ENCODE measurements at places on chromosomes 13 and 19.
A peak's percentile ranks its signal among the peaks of the same experiment; 100 is the strongest.

DNA sequence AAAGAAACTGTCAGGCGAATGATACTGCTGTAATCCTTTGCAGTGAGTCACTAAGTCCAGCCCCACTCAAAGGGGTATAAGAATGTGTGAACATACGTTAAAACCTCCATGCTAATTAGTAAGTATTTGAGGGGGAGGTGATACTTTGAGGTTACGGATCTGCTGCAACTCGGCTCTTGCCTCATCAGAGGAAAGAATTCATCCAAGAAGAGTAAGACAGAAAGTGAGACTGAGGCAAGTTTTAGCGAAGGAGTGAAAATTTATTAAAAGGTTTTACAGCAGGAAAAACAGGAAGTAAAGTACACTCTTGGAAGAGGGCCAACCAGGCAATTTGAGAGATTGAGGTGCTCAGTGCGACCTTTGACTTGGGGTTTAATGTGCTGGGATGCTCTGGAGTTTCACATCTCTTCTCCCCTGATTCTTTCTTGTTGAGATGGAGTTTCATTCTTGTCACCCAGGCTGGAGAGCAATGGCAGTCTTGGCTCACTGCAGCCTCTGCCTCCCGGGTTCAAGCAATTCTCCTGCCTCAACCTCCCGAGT lies 9.8 kb downstream of the CLEC4M start:
- no peak for DNase-seq

- DNase-seq: no peak
Observed at GRCh38 chr19:47511681-47512080, 3.2 kb downstream of the NAPA start.

DNA sequence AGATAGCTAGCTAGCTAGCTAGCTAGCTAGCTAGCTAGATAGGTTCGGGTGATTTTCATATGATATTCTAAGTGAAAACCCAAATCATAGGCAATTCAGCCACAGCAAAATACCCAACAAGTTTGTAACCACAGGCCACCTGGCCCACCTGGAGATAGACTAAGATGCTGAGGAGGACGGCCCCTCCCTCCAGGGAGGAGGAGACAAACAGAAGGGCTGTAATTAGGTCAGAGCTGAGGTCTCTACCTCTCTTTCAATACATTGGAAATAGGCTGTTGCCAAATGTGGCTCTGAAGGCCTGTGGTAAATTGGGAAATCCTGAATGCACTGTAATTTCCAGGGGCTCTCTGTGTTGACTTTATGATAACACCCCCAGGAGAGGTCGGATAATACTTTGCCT lies 382.2 kb downstream of the FGF9 start:
- no peak for DNase-seq

DNA sequence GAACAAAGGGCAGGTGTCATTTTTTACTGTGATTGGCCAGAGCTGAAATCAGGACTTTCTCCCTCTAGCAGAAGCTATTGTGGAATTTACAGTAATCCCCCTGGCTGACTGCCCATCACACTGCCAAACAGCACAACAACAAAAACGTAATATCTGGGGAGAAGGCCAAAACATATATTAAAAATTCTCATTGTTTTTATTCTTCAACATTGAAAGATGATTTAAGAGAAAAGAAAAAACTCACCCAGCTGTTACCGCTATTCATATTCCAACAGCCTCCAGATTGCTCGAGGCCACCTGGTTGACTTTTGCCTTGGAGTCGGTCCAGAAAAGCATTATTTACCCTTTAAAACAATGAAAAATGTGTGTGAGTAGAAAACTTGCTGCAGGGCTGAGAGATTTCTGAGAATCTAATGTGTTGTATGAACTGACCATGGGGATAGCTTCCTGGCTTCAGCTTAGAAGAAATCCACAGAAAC lies 97.2 kb downstream of the EPSTI1 start:
- DNase-seq: peak; percentile 47

DNA sequence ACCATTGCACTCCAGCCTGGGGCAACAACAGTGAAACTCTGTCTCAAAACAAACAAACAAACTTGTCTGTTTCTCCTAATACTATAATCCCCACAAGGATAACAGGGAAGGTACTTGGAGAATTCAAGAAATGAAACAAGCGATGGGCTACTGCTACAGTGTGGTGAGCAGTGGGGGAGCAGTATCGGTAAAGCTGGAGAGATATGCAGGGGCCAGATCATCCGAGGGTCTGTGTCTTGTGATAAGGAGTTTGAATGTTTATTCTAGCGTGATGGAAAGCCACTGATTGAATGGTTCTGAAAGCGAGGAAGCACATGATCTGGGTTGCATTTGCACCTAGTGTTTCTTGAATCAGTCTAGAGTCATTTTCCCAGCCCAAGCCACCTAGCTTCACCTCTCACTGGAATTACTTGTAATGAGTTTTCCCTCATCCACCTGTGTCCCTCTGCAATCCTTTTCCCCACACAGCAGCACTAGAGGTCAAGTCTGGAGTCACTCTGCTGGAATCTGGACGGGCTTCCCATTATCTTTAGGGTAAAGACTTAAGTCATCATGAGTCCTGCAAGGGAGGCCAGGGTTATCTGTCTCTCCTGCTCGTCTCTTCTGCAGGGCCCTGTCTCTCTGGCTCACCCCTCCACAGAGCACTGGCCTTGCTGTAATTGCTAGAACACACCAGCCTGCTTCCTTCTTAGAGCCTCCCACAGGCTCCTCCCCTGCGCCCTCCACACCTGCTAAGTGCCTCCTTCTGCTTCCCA lies 162.3 kb downstream of the KLF5 start:
- DNase-seq: no peak

GRCh38 chr13:58376349-58376748 lies 744.8 kb downstream of the PCDH17 start:
- DNase-seq: no peak
